ENCODE measurements at places on chromosomes 5 and 9.
A peak's percentile ranks its signal among the peaks of the same experiment; 100 is the strongest.

DNA sequence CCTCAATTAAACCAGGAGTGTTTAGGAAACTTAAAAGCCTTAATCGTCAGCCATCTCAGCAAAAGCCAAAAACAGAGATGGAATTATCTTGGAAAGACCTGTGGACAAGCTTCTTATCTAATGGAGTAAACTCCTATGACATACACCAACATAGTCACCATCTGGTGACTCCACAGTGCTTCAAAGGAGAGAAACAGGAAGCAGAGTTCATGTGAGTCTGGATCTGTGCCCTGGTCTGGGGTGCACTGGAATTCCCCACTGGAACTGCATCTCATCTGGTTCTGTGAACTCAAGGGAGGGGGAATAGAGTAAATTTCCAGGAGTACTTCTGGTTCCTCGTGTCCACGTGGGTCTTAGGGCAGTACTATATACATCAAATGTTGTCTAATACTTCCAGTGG lies 36.3 kb upstream of the KCNN2 start:
- no peak for DNase-seq

GRCh38 chr5:116898917-116899316 lies 324.3 kb upstream of the SEMA6A start:
- DNase-seq: no peak

DNA sequence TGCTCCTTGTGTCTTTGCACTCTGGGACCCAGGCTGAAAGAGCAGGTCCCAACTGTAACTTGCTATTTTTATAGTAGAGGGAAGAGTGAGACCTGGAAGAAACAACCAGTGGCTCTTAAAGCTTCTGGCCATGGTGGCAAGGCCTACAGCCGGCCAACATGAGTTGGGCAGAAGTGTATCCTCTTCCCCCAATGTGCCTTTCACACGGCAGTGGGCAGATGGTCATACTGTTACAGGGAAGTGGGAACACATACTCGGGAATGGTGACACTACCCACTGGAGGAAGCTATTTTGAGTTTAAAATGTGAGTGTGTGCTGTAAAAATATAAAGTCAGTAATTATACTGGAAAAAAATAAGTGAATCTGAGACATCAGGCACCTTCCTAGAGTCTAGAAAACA lies 116.0 kb downstream of the MVB12B start:
- DNase-seq: no peak

- no peak for DNase-seq
These were observed 262.6 kb downstream of the COX7C start for GRCh38 chr5:86880344-86880743.

DNA sequence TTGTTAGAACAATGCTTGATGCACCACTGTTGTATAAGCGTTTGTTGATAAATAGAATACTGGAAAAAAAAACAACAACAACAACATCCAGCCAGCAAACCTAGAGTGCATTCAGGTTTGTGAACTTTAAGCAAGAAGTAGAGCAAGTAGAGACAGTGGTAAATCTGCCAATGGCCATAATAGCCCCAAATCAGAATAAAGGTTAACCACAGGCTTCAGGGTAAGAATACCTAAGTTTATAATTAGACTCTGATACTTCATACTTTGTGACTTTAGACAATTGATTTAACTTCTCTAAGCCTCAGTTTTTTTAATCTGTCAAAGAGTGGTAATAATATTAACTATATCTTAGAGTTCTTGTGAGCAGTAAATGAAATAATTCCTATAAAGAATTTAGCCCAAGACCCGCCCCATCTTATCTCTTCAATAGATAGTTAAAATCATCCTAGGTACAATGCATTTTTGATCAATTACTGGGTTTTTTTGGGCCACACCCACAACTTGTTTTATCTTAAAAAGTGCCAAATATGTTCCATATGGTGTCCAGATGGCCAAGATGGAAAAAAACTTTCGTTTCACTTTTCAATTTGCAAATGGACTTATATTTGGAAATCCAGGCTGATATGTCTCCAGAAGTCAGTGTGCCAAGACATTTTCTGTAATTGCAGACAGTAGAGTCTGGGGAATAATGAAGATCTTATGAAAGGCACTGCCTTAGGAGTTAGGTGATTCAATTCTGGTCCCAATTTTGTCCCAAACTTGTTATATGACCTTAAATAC lies 24.5 kb upstream of the DPYSL3 start:
- DNase-seq: peak; percentile 45

DNA sequence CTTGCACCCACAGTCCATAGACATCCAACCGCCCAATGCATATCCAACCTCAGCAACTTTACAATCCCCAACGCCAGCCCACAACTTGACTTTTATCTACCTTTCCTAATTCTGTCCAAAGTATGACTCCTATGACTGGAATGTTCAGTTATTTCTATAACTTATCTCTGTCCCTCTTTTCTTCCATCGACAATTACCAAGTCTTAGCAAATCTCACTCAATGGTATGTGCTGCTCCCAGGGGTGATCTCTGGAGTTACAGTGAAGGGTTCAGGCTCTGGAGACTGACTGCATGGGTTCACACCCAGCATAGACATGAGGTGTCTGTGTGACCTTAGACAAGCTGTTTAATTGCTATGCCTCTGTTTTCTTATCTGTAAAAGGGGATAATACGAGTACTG lies 106.9 kb downstream of the SPOCK1 start:
- no peak for DNase-seq

DNA sequence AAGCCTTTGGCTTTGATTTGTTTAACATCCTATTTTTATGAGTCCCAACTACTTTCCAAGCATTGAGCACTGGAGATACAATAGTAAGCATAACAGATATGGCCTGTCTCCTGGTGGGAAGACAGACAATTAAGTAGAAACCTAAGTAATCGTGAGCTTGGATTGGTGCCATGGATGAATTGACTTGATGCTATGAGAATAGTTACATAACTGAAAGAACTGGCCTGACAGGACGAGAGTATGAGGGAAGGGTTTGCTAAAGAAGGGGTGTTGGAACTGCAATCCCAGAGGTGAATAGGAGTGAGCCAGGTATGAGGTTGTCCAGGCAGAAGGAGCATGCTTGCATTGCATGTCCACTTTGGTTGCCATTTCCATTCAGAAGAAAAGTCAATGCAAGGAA lies 52.4 kb downstream of the GPR21 start:
- DNase-seq: no peak

- no peak for DNase-seq
These were observed 25.3 kb downstream of the UBAP1 start for GRCh38 chr9:34203992-34204635.
